ENCODE measurements at places on chromosomes 13 and 19.

DNA sequence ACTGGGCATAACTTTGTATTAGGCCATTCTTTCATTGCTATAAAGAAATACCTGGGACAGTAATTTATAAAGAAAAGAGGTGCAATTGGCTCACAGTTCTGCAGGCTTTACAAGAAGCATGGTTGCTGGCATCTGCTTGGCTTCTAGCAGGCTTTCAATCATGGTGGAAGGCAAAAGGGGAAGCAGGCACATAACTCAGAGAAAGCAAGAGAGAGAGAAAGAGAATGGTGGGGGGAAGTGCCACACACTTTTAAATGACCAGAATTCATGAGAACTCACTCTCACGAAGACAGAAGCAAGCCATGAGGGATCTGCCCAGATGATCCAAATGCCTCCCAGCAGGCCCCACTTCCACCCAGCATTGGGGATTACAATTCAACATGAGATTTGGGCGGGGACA is 179.7 kb downstream of the SPRY2 start:
- DNase-seq = no peak

GRCh38 chr19:48271531-48272151 is 1.8 kb downstream of the ZNF114 start:
- peak; percentile 50 for DNase-seq

GRCh38 chr13:113843864-113844556 is 19.9 kb downstream of the GAS6 start:
- no peak for DNase-seq

- no peak for DNase-seq
These were observed 3.8 kb downstream of the MYADM start for GRCh38 chr19:53871454-53871853.

- no peak for DNase-seq
These were observed 7.5 kb upstream of the B3GLCT start for GRCh38 chr13:31192306-31192705.

DNA sequence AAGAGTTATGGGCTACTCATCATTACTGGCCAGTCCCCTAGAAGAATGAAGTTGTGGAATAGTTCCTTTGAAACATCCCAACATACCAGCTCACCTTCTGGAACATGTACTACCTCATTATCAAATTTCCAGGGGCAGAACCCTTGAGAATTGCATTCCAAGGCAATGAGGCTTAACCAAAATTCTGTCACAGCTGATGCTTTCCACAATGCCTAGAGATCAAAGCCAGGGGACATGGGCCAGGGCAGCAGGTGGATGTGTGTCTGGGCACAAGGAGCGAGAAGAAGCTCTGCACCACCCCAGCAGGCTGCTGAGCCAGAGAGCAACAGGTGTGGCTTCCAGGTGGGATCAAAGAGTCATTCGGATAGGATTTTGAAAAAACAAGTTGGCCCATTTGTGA is 362.1 kb downstream of the EFNB2 start:
- DNase-seq = no peak

- DNase-seq = peak; percentile 96
These were observed 136.8 kb downstream of the DCLK1 start for GRCh38 chr13:35994131-35994966.

- DNase-seq = no peak
These were observed 86.5 kb downstream of the IPO5 start for GRCh38 chr13:98039964-98040363.

DNA sequence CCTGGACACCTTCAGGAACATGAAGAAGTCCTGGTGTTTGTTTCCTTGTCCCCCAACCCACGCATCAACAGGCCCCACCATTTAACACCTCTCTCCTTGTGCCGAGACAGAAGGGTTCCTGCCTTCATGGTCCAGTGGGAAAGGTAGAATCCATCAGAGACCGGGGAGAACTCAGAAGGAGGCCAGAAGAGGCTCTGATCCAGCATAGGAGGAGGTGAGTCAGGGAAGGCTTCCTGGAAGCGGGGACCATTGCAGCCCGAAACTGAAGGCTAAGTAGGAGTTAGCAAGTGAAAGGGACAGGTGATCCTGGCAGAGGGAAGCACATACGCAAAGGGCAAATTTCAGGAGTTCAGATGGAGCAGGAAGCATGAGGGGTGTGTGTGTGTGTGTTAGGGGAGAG is 484 bp downstream of the ICAM3 start:
- DNase-seq = no peak

DNA sequence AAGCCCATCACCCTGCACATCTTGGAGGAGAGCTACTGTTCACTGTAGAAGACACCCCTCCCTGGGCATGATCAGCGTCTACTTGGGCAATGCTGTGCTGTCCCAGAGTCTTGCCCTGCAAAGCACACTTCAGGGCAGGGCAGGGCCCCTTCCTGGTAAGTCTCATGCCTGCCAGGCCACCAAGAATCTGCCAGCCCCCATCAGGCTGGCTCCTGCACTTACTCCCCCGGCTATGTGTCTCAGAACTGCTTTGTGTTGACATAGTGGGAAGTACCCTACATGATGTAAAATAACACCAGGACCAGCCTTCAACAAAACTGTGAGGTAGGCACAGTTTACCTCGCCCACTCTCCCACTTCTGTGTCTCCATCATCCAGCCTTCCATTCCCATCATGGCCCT is 27.8 kb upstream of the ATP12A start:
- no peak for DNase-seq

DNA sequence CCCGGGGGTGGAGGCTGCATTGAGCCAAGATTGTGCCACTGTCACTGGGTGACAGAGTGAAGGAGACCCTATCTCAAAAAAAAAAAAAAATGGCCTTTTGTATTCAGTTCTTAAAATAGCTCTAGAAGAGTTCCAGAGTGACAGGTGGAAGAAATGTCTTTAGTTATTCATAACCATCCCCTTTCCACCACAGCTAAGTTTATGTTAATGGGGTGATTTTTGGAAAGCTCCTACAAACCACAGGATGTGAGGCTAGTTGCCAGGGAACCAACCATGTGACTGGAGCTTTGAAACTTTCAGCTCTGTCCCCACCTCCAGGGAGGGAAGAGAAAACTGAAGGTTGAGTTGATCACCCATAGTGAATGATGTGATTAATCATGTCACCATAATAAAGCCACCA is 6.9 kb downstream of the ZNF490 start:
- no peak for DNase-seq

GRCh38 chr13:25743421-25743820 is 308.4 kb downstream of the SHISA2 start:
- peak; percentile 9 for DNase-seq

Data from MCF 10A (cell line).